ENCODE measurements at places on chromosomes 1 and 21.
A peak's percentile ranks its signal among the peaks of the same experiment; 100 is the strongest.

DNA sequence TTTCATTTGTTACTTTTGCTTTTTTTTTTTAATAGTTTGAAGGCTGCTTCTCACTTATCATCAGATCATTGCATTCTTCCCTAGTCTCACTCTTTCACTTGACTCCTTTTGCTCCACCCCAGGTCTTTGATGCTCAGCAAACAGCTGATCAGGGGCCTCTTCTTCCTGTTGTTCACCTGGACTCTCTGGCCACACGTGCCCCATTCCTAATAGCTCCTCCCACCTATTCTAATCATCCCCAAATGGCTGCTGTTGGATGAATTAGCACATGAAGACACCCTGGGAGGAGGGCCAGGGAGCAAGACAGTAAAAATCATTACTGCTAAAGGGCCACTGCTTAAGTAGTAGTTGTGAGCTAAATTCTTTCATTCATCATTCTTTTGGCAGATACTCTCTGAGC lies 119.5 kb downstream of the MAB21L3 start:
- DNase-seq = no peak

GRCh38 chr21:25573409-25574206 lies 33.7 kb downstream of the MRPL39 start:
- peak; percentile 46 for DNase-seq

DNA sequence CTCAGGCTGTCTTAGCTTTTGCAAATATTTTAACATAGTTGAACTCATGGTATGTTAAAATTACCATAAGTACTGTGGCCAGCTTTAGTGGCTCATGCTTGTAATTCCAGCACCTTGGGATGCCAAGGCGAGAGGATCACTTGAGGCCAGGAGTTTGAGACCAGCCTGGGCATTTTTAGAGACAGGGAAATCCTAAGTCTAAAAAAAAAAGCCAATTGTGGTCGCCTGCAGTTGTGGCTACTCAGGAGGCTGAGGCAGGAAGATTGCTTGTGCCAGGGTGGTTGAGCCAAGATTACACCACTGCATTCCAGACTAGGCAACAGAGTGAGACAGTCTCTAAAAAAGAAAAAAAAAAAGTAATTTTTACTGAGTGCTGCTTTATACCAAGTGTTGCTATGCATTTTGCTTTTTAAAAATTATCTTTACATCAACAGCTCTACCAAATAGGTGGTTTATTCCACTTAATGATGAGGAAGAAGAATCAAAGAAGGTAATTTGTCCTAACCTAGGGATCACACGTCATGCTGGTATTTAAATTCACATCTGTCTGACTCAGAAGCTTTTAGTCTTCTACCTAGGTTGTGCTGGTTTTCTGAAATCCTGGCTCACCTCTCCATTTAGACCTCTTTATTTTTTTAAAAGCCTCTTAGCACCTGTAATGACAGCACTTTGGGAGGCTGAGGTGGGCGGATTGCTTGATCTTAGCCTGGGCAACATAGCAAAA lies 16.8 kb downstream of the PPP1R12B start:
- DNase-seq = no peak

GRCh38 chr21:39136711-39137110 lies 46.5 kb downstream of the PSMG1 start:
- no peak for DNase-seq

DNA sequence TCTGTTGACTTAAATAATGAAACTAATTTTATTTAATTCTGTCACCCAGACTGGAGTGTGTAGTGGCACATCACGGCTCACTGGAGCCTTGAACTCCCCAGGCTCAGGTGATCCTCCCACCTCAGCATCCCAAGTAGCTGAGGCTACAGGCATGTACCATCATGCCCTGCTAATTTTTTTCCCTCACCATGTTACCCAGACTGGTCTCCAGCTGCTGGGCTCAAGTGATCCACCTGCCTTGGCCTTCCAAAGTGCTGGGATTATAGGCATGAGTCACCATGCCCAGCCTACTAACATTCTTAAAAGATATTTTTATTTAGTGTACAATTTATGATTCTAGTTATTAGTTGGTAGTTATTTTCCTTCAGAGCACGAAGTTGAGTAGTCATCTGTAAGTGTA lies 49.5 kb downstream of the NRDC start:
- DNase-seq = no peak

DNA sequence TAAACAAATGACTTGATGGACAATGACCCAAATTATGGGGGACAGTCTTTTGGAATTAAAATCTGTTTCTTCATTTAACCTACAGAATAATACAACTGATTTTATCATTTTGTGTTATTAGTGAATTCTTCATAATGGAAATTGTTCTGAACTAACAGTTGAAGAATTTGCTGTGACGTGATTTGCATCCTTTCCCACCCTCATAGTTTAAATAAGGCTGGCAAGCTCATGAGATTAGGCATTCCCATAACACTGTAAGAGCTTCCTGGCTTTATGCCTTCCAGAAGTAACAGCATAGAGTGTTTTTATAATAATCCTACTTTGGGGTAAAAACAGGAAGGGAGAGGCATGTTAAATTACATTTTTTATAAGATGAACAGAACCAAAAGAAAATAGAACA lies 95.7 kb downstream of the ATP6V1G3 start:
- no peak for DNase-seq

DNA sequence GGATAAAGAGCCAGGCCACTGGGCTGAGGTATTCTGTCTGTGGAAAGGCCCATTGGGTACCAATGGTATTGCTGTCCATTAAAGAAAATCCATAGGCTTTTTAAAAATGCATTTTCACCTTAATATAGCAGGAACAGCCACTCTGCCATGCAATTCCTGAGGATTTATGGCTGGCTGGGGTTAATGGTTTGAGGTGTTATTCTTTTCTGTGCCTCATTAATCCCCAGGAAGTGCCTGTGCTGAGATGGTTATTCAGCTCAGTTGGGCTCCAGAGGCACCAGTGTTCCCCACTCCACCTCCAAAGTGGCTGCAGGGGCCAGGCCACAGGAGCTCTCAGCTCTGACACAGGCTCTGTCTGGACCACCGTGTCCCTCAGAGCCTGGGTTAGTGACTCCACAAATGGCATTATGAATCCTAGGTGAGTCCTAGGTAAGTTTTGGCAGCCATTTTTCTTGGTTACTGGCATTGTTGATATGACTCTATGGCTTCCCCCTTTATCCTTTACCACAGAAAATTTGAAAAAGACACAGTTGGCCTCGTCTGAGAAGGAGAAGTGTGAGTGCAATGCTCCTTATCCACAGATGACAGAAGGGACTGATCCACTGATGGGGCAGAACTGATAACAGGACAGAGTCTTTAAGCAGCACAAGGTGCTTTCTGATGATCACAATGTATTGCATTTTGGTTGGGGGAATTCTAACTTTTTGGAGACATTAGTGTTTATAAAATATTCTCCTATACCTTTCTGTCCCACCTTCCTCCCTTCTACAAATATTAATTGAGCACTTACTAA lies 2.2 kb upstream of the PAPPA2 start:
- no peak for DNase-seq

DNA sequence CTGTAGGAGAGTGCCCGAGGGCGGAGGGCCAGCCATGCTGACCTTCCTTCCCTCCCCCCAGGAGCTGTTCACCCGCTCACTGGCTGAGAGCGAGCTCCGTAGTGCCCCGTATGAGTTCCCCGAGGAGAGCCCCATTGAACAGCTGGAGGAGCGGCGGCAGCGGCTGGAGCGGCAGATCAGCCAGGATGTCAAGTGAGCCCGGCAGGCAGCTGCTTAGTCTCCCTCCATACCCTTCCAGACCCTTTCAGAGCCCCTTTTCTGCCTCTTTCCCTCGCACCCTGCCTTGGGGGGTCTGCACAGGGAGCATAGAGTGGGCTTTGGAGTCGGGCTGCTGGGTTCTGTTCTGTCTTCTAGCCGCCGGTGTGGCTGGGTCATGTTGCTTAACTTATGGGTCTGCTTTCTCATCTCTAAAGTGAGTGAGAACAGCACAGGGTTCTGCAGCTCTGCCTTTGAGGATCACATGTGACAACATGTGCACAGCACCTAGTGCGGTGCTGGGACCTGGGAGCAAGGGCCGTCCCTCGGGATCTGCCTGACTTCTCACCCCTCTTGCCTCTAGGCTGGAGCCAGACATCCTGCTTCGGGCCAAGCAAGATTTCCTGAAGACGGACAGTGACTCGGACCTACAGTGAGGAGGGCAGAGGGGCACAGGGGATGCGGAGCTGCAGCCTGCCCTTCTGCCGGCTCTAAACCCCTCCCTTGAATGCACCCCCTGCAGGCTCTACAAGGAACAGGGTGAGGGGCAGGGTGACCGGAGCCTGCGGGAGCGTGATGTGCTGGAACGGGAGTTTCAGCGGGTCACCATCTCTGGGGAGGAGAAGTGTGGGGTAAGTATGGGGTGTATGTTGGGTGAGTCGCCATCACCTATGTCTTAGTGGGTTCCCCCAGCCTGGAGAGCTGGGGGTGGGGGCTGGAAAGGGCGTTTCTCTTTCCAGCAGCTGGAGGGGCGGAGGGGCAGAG lies 6.2 kb downstream of the AMPD2 start:
- no peak for DNase-seq

GRCh38 chr1:28893403-28894102 lies 20.8 kb upstream of the EPB41 start:
- DNase-seq = no peak

- DNase-seq = no peak
Measured at GRCh38 chr1:154295408-154296235, 23.2 kb downstream of the HAX1 start.

GRCh38 chr1:19682257-19682656 lies 17.6 kb downstream of the HTR6 start:
- no peak for DNase-seq

DNA sequence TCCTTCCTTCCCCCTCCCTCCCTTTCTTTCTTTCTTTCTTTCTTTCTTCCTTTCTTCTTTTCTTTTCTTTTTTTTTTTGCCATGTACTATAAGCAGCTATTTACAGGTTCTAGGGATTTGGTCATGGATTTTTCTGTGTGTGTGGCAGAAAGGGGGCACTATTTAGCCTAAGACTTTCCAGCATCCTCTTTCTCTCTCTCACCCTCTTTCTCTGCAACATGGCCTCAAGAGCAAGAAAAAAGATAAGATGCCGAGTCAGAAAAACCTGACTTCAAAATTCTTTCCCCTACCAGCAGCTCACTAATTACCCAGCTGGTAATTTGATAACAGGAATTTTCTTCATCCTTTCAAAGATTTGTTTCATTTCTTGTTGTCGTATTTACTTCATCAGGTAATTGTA lies 458.3 kb upstream of the ADAMTS5 start:
- no peak for DNase-seq

- no peak for DNase-seq
Measured at GRCh38 chr1:48943393-48943792, 166.7 kb upstream of the BEND5 start.

- no peak for DNase-seq
Measured at GRCh38 chr1:29125237-29125641, 1.5 kb upstream of the TMEM200B start.

GRCh38 chr1:51255331-51255730 lies 19.3 kb downstream of the RNF11 start:
- DNase-seq = no peak

- DNase-seq = no peak
Measured at GRCh38 chr1:114316204-114316603, 162.5 kb upstream of the SYT6 start.

- DNase-seq = no peak
Measured at GRCh38 chr1:63316984-63317816, 5.2 kb upstream of the FOXD3 start.

GRCh38 chr21:15562748-15563147 lies 167.0 kb upstream of the USP25 start:
- no peak for DNase-seq

DNA sequence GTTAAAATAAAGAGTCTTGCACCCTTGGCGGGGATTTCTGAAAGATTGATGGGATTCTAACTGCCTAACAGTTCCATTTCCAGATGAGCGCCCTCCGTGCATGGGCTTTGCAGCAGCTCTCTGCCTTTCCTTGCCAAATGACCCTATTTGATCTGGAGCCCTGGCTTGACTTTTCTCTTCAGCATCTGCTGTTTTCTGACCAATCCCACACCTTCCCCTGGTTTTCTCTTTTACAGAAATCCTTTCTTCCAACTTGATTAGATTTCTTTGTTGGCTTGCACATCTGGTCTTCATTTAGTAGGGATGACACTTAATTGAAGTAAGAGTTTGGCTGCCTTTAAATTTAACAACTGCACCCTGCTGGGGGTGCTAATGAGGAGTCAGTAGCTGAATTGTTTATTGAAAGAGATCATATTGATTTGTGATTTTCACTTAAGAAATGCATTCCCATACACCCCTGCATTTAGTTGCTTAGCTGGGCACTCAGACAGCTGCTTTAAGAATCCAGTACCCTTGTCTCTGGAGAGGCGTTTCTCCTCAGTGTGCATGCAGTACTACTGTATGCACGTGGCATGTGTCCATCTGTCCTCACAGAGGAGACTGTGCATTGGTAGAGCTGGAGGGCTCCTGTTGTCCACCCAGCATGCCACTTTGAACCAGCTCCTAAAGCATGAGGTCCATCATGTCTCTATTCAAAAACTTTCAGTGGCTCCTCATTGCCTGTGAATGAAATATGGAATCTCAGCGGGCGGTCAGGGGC lies 99.7 kb downstream of the NOS1AP start:
- DNase-seq = no peak

DNA sequence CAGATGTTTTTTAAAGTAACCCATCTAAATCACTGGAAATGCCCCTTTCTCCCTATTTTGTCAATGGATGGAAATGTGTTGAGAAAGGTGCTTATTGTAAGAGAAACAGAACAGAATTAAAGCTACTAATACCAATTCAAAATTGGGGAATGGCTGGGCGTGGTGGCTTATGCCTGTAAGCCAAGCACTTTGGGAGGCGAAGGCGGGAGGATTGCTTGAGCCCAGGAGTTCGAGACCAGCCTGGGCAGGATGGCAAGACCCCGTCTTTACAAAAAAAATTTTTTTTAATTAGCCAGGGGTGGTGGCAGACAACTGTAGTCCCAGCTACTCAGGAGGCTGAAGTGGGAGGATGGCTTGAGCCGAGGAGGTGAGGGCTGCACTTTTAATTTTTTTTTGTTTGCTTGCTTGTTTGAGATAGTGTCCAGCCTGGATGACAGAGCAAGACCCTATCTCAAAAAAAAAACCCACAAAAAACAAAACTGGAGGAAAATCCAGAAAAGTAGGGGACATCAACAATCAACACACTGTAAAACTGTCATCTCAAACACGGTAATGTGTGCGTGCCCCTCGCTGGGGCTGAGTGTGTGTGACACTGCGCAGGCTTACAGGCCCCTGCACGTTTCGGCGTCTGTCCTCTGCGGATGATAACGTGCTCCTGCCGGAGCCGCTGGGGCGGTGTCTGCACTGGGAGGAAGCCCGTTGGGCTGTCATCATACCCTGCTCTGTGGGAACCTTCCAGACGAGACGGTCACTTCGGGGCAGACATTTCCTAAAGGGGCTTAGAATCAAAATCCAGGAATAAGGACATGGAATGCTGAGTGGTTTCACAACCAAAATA lies 11.6 kb upstream of the POFUT2 start:
- no peak for DNase-seq

DNA sequence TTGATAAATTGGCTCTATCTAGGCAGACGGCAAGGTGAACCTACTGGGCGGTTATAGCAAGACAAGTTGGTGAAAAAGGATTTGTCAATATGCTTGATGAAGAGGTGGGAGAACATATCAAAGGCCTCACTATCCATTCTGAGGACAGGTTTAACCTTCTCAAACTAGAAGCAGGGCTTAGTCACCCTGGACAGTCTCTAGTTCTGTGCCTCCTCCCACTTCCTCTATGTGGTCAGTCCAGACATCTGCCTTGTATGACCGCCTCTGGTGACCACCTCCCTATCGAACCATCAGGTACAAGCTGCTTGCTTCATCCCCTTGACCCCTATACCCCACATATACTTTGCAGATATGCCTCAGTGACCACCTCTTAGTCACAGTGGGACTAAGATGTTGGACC lies 2.3 kb upstream of the SCYL3 start:
- DNase-seq = no peak

GRCh38 chr1:66253330-66253921 lies 280.5 kb upstream of the SGIP1 start:
- DNase-seq = no peak

- no peak for DNase-seq
Measured at GRCh38 chr1:46244656-46245371, 2.7 kb upstream of the RAD54L start.
